ENCODE measurements at places on chromosomes 1 and 21.

- DNase-seq, result no peak
These were observed 231.8 kb upstream of the GREM2 start for GRCh38 chr1:240843798-240844197.

DNA sequence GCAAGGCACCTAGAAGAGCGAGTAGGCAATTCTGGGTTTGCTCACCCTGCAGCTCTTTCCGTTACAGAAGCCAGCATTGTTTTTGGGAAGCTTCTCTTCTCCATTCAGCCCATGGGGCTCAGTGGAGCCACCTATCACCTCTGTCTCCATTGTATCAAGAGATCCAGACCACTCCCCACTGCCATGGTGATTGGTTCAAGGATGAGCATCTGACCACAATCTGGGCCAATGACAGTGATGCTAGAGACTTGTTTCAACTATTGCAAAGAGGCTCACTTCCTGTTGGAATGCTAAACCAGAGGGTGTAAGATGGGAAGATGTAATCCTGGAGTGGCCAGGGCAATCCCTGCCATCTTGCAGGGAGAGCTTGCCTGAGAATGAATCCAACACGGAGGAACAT, 6.6 kb downstream of the SPATA21 start:
- DNase-seq, result no peak

- no peak for DNase-seq
These were observed 61.8 kb downstream of the HIVEP3 start for GRCh38 chr1:41856944-41857285.

GRCh38 chr1:93239863-93240262, 59.3 kb downstream of the CCDC18 start:
- DNase-seq, result no peak

All from HS-5 (cell line).